Astrocyte (in vitro differentiated cells and primary cell): ENCODE measurements at places on chromosomes 2 and 18. TPM values are rescaled to one million over a fixed set of nuclear protein-coding genes. Genes with fewer than 3 reads are reported as not detected.

NCK2 gene
- total RNA-seq = 61.6 and 62.9 TPM in 2 replicates

C1QL2 gene
- 0.20 TPM in 1 of 2 replicates, not detected in the other for total RNA-seq

PUM2 gene
- 55.6 and 69.4 TPM in 2 replicates for total RNA-seq

GPR75 gene
- 4.0 and 5.0 TPM in 2 replicates for total RNA-seq

GRCh38 chr2:190318514-190318913 is 1.1 kb downstream of the HIBCH start:
- peak overlapping the region; percentile 98 for H3K4me3 ChIP-seq
- H3K36me3 ChIP-seq = no peaks in the 10 kb centered on the region
- DNase-seq = no peak

DNA sequence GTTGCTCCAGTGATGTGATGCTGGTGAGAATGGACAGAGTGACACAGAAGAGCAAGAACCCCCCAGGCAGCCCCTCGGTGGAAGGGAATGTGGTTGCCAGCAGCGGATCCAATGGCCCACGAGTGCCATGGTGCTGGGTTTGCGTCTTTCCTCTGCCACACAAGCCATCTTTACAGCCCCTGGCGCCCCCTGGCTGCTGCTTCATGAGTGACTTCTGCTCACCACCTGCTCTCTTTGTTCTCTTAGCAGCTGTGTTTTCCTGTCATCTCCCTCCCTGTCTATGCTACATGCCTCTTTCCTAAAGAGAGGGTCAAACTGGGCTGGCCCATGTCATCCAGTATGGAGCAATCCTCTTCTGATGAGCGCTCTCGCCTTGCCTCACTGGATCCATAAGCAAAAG is 300.0 kb upstream of the SMIM21 start:
- peak; percentile 0 for DNase-seq
- H3K36me3 ChIP-seq = no peaks in the 10 kb centered on the region
- H3K27ac ChIP-seq = no peak overlapping the region
- no peaks in the 10 kb centered on the region for H3K27me3 ChIP-seq
- H3K4me3 ChIP-seq = no peak overlapping the region
- no peaks in the 10 kb centered on the region for H3K4me1 ChIP-seq

DNA sequence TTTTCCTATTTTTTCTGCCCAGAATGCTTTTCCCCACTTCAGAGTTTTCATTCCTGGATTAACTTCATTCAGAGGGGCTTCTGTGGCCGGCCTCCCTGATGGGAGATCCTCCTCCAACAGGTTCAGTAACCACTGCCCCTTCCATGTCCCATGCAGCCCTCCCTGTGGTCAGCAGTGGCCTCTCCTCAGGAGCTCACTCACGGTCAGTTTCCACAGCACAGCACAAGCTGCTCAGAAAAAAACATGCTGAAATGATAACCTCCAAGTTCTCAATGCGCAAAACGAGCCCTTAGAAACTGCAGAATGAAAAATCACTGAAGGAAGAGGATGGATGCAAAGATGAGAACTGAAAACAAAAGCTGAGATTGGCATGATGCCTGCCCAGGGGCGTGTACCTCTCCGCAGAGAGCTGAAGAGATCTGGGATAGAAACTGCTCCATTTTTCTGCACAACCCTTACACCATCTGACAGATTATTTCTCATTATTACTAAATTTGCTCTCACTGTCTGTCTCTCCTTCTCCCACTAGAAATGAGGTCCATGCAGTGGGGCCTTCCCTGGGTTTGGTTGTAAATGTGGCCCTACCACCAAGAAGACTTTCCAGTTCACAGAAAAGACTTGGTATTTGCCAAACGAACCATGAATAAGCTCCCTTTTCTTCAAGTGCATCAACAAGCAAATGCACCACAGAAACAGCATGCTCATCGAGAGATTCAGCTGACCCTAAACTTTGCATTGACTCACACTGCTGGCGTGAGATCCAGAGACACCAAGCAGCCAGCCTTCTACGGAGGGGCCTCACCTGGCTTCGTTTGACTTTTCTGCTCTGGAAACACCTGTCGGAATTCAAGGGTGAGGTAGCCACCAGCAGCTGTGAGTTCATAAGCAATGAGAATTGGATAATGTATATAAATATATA is 51.5 kb downstream of the TMEM18 start:
- H3K4me3 ChIP-seq = no peak overlapping the region
- H3K4me1 ChIP-seq = no peaks in the 10 kb centered on the region
- no peaks in the 10 kb centered on the region for H3K36me3 ChIP-seq

GRCh38 chr2:25000036-25000435 is 28.3 kb upstream of the DNAJC27 start:
- H3K4me1 ChIP-seq = peaks cover 26% of the 10 kb centered on the region
- H3K27ac ChIP-seq = no peak overlapping the region
- no peak for DNase-seq
- H3K36me3 ChIP-seq = no peaks in the 10 kb centered on the region
- H3K27me3 ChIP-seq = no peaks in the 10 kb centered on the region

GRCh38 chr18:64490207-64490606 is 341.3 kb upstream of the LINC00305 start:
- H3K36me3 ChIP-seq = no peaks in the 10 kb centered on the region
- no peak overlapping the region for H3K27ac ChIP-seq
- no peaks in the 10 kb centered on the region for H3K27me3 ChIP-seq
- no peaks in the 10 kb centered on the region for H3K4me1 ChIP-seq
- H3K4me3 ChIP-seq = no peak overlapping the region
- no peak for DNase-seq

DNA sequence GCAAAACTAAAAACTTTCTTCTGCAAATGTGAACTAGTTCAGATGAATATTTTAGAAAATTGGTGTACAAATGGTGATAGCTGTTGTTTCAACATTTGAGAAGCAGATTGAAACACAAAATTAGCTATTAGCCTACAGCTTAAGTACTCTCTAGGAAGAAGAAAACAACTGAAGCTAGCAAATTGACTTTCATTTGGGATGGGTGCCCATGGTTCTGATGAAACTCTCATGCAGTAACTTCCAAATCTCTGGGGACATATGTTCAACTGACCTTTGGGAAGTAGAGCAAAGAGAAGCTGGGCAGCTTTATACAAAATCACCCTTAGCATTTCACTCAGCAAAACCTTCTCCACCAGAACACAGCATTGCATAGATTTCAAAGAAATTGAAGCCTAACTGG is 119.0 kb downstream of the GALNT13 start:
- H3K4me1 ChIP-seq = no peaks in the 10 kb centered on the region
- no peak overlapping the region for H3K4me3 ChIP-seq
- H3K27me3 ChIP-seq = no peaks in the 10 kb centered on the region
- no peak for DNase-seq
